Fibroblast of the aortic adventitia (primary cell): ENCODE measurements at places on chromosomes 3 and 15. TPM values are rescaled to one million over a fixed set of nuclear protein-coding genes. Genes with fewer than 3 reads are reported as not detected.

DNA sequence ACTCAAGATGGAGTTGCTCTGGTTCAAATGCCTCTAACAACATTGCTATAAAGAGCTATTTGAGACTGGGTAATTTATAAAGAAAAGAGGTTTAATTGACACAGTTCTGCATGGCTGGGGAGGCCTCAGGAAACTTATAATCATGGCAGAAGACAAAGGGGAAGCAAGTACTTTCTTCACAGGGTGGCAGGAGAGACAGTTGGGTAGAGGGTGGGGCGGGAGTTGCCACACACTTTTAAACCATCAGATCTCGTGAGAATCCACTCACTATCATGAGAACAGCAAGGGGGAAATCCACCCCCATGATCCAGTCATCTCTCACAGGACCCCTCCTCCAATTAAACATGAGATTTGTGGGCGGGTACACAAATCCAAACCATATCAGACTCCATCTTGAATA, 30.7 kb downstream of the MAP2K5 start:
- DNase-seq = no peak

GRCh38 chr3:148865049-148865448, at the start of gene CPA3:
TSS of gene CPA3 (plus strand) at chr3:148865296. CDS start at chr3:148865308, 12 bp downstream.
- DNase-seq = no peak

GRCh38 chr3:97306226-97306625, 458.3 kb upstream of the ARL6 start:
- no peak for DNase-seq

DNA sequence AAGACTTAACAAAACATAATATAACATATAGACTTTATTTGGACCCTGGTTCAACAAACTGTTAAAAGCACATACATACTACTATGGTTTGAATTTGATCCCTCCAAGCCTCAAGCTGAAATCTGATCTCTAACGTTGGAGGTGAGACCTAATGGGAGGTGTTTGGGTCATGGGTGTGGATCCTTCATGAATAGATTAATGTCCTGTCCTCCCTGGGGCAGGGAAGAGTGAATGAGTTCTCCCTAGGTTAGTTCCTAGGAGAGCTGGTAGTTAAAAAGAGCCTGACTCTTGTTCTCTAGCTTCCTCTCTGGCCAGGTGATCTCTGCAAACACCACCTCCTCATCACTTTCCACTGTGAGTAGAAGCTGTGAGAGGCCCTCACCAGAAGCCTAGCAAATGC, 36.4 kb downstream of the CLASP2 start:
- DNase-seq = no peak

GRCh38 chr3:177169936-177170722, 27.2 kb downstream of the TBL1XR1 start:
- DNase-seq = no peak

GRCh38 chr3:144549166-144549565, 577.5 kb downstream of the DIPK2A start:
- no peak for DNase-seq

- peak; percentile 73 for DNase-seq
Measured at GRCh38 chr3:48194446-48195071, 6.3 kb upstream of the CDC25A start.

GRCh38 chr15:38130205-38130567, 122.5 kb upstream of the SPRED1 start:
- no peak for DNase-seq

DNA sequence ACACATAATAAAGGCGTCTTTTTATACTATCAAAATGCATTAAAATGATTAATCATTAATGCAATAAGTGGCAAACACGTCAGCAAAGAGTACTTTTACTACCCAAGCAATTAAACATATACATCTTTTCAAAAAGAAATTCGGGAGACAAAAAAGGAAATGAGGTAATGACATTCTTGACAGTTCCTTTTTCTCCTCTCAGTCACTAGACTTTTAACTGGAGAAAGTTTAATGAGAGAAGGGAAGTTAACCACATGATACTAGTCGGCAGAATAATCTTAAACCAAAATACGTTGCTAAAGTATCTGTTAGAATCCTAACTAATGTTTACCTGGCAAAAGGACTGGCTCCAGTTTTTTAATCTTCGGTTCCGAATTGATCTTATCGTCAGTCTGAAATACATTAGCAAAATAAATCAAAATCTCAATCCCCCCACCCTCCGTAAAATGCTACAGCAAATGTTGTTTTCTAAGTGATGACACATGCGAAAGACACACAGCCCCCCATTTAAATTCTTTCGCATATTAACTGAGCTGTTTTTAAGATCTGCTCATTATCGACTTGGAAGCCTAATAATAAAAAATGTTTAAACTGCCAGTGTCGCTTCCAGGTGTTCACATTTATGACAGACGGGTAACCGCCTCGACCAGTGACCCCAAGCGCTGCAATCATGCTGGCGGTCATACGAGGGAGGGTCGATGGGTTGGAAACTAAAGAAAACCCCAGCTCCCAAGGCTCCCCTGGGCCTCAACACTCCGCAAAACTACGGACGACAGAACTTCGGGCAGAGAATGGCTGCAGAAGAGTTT, 778 bp downstream of the MTMR10 start:
- DNase-seq = peak; percentile 13

DNA sequence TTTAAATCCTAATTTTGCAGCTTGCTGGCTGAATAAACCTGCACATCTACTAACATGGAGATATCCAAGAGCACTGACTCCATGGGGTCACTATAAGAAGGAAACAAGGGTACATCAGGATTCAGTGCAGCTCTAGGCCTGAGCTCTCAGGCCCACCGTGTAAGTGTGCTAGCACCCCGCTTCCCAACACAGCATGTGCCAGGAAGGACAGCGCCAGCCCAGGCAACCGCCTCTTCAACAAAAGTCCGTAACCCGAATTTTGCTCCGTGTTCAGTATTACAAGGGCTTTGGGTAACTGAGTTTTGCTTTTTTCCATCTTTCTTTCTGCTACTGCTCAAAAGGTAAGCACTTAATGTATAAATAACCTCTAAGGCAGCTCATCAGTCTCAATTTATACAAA, 89.8 kb downstream of the LRIG1 start:
- DNase-seq = no peak

DNA sequence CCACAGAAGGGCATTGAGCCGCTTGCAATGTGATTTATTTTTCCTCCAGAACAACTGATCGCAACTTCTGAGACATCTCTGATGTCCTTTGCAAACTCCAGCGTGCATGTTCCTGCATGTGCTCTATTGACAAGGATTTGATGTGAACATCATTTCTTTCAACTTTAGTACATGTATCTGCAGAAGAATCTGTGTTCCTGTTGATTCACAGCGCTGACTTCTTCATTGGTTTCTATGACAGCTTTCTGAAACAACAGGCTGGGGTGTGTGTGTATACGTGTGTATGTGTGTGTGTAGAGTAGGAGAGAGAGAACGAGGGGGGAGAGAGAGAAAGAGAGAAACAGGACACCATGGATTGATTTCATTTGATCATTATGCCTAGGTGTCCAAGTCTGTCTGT, 56.7 kb upstream of the CMTM8 start:
- DNase-seq = no peak

GRCh38 chr3:110946810-110947209, 124.8 kb upstream of the NECTIN3 start:
- no peak for DNase-seq

DNA sequence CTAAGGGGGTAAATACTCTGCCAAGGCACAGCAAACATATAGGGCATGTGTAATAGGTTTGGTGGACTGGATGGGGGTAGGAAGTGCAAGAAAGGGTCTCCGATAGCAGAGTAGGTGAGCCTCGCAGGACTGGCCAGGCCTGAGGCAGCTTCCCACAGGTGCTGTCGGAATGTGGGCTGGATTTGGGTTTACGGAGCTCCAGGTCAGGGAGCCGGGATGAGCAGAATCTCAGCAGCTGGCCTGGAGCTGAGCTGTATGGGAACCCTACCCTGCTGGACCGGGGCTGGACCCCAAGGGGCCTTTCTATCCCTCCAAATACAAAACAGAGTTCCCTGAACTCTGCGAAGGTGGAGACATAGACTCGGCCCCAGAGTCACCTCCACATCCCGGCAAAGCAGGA, 15.0 kb downstream of the KLF15 start:
- DNase-seq = no peak

GRCh38 chr15:85325834-85326233, 54.6 kb upstream of the AKAP13 start:
- DNase-seq = no peak

C2CD4A gene
- not detected in 2 replicates for total RNA-seq

XCR1 gene
- not detected in 2 replicates for total RNA-seq

SGO1 gene
- 0.90 and 14.5 TPM in 2 replicates for total RNA-seq

CSPG4 gene
- 12.0 and 27.8 TPM in 2 replicates for total RNA-seq

TTC23 gene
- 13.5 and 36.7 TPM in 2 replicates for total RNA-seq

TIMP4 gene
- 4.3 and 12.3 TPM in 2 replicates for total RNA-seq

ZNF774 gene
- 1.4 and 2.3 TPM in 2 replicates for total RNA-seq
